ENCODE measurements at places on chromosomes 2 and 18.

DNA sequence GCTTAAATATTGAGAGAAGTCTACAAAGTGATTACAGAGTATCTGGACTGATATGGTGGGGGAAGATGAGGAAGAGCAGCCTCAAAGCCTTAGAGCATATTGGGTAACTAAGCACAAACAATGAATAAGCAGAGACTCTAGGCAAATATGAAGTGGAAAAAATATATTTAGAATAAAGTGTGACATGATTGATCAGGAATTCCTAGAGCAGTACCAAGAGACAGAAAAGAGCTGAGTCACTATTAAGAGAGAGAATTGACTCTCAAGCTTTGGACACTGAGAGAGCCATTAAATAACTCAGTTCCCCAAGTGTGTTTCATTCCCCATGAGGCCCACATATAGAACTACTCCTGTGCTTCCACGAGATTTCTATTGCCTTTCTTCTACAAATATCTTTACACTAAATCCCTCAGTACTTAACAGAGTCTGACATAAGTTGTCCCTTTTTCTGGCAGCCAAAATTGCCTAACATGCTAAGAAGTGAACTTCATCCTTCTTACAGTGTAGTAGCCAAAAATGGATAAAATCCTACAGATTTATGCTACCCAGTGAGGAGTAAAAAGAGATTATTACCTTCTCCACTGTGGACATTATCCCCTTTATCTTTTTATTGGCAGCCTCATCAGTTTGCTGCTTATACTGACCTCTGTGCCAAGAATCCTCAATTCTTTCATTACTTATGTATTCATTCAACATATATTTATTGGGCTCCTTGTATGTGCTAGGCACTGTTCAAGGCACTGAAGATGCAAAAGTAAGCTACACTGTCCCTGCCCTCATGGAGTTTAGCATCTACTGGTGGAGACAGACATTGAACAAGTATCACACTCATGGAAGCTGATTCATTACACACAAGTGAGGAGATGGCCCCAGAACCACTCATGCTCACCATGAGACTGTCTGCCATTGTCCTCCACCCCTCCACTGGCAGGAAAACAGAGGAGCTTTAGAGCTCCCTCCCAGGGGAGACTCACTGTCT lies 45.4 kb downstream of the SLC40A1 start:
- no peak for DNase-seq

DNA sequence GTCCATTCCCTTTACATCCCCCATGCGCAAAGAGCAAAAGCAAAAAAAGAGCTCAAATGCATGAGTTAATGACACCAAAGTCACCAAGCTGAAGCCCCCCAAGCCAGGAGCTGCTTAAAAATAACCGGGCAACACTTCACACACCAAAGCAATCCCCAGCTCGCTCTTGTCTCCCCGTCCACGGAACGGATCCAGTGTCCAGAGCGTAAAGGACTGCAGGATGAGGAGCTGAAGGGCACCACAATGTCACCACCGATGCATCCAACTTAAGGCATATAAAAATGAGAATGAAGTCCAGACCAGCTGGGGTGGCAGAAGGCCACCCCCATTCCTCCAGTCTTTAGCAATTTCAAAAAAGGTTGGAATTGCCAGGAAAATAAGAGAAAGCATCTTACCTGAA lies 8.7 kb downstream of the SMAD7 start:
- DNase-seq: no peak

GRCh38 chr2:5020116-5020875 lies 671.9 kb upstream of the SOX11 start:
- no peak for DNase-seq

- no peak for DNase-seq
These were observed 68.1 kb upstream of the TMEM247 start for GRCh38 chr2:46411245-46411641.

DNA sequence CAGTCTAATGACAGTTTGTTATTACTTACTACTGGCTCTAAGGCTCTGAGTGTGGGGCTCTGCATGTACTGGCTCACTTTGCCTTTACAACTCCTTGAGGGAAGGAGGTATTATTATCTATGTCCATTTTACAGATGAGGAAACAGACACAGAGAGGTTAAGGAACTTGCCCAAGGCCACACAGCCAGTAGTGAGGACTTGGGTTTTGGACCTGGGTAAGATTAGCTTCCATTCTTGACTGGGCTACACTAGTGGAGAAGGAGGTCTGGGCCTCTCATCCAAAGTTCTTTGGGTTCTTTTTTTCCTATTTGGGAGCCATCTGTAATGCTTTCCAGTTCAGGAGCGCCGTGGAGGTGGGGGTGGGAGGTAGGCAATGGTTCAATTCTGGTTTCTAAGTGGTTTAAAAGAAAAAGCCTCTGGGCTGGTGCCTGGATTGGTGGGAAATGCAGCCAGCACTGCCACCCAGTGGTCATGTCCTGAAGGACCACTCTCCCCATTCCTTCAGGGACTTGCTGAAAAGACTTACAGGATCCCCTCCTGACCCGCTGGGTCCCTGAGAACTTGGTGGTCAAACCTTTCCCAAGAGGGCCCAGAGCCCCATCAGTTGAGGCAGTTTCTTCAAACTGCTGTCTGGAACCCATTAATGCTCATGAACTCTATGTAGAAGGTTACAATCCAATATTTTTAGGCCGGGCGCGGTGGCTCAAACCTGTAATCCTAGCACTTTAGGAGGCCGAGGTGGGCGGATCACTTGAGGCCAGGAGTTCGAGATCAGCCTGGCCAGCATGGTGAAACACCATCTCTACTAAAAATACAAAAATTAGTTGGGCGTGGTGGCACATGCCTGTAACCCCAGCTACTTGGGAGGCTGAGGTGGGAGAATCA lies 38.6 kb upstream of the NOTO start:
- peak; percentile 77 for DNase-seq

GRCh38 chr2:177246000-177246399 lies 18.5 kb downstream of the NFE2L2 start:
- no peak for DNase-seq

DNA sequence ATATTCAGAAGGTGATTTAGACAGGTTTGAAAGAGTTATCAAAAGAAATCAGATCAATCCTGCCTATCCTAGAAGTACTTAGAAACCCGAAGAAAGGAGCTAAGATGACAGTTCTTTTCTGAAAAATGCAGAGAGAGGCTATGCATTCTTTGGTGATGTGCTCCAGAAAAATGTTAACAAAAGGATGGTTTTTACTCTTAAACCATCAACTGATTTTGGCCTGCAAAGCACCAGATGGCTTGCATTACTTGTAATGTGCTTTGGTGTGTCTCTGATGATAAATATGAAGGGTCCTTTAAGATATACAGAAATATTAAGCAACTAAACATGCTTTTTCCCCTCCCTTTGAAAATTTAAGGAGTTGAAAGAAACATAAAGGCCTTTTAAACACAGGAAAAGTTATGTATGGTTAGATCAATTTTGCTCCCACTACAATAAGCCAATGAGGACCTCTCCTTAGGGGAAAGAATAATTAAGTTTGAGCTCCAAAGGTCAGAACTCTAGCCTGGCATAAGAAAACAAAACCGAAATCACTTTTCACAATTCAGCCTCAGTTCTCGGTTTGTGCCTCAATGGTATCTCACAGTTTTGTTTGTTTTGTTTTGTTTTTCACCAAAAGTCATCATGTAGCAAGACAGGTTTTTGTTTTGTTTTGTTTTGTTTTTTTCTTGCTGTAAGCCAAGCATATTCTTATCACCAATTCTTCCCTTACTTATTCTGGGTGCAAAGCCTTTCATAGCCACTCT lies 302.4 kb upstream of the NT5C1B start:
- DNase-seq: no peak

- DNase-seq: no peak
These were observed 32.1 kb upstream of the WDR75 start for GRCh38 chr2:189409131-189409530.
